ENCODE measurements at places on chromosomes 3 and 15.

- no peak for DNase-seq
Observed at GRCh38 chr3:40653001-40653400, 128.2 kb downstream of the ZNF621 start.

DNA sequence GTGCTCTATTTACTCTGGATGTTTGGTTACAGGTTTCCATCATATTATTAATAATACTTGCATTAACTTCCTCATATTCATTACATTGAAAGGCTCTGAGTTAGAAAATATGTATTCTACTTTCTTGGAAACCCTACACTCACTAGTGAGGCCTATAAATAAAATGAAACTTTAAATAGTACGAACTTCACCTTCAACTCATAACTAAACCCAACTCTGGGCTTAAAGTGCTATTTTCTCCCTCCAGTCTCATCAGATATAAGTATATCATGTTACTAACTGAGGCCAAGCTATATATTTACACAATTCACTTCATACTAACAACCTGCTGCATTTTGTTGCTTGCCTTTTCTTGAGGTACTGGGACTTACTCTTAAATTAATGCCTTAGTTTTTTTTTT is 306.7 kb downstream of the TIGIT start:
- DNase-seq, result no peak

- peak; percentile 67 for DNase-seq
Observed at GRCh38 chr3:32399030-32399620, 7.5 kb downstream of the CMTM7 start.

GRCh38 chr3:44337248-44337785 is 1.2 kb upstream of the TCAIM start:
- no peak for DNase-seq

GRCh38 chr15:89670971-89671560 is 8.1 kb downstream of the PLIN1 start:
- DNase-seq, result no peak

- no peak for DNase-seq
Observed at GRCh38 chr15:49674370-49674769, 53.5 kb downstream of the DTWD1 start.

Measured in kidney capillary endothelial cell (primary cell).